ENCODE measurements at places on chromosomes 3 and 15.

DNA sequence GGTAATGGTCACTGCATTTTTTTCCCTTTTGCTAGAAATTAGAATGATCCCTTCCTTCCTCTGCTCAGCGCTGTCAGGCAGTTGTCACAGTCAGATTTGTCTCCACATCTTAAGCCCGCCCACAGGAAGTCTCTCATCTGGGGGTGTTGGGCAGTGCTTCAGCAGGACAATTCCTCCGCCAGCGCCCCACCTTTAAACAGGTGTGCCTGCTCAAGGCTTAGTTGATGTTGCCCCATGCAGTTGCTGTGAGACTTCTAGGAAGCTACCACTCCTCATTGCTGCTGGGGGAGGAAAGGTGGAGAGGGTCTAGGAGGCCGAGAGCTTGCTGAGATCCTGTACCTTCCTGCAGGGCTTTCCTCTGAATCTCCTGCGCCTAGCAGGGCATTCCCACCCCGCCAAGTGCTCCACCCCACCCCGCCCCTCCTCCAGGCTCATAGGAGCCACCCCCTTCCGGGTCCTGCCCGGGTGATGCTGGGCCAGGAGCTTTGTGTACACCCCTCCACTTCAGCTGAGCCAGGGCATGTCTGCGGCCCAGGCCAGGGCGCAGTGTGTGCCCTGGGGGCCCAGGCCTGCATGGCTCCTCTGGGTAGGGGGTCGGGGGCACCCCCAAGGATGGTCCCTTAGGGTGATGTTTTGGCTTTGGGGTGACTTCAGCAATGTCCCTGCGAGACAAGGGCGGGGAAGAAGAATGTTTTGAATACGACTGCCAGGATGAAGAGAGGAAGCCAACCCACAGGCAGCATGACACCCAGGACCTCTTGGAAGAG is 68.7 kb downstream of the TRAK1 start:
- DNase-seq = peak; percentile 14

DNA sequence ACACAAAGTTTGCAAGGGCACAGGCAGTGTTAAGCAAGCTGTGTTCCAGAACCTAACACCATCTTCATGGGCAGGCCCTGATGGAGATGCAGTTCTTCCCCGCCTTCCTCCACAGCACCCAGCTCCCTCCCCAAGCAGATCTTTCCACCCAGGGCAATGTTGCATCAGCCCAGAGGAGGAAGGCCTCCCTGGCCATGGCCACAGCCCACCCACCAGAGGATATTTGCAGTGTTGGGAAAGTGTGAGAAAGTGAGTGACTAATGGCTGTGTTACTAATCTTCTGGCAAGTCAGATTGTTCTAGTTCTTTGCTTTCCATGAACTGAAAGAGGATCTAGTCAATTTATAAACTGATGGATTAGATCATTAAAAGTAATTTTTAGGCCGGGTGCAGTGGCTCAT is 42.0 kb upstream of the ATP10A start:
- no peak for DNase-seq

DNA sequence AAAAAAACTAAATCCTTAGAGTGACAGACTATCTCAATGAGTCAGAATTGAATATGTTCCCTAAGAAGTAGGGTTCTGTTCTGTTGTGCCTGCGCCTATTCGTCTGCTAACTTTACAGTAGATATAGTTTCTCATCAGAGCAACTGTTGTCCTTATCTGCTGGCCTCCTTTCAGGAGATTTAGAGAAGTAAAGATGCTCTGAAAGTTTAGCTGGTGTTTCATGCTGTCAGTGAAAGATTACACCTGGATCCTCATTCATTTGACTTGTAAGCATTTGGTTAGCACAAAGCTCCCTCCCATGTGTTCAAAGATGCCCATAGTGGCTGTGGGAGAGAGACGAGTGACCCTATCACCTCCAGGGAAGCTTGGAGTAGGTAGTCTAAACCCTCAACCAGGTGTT is 35.0 kb downstream of the SUCNR1 start:
- DNase-seq = no peak

- DNase-seq = no peak
Measured at GRCh38 chr3:43771610-43772009, 80.9 kb downstream of the ABHD5 start.

DNA sequence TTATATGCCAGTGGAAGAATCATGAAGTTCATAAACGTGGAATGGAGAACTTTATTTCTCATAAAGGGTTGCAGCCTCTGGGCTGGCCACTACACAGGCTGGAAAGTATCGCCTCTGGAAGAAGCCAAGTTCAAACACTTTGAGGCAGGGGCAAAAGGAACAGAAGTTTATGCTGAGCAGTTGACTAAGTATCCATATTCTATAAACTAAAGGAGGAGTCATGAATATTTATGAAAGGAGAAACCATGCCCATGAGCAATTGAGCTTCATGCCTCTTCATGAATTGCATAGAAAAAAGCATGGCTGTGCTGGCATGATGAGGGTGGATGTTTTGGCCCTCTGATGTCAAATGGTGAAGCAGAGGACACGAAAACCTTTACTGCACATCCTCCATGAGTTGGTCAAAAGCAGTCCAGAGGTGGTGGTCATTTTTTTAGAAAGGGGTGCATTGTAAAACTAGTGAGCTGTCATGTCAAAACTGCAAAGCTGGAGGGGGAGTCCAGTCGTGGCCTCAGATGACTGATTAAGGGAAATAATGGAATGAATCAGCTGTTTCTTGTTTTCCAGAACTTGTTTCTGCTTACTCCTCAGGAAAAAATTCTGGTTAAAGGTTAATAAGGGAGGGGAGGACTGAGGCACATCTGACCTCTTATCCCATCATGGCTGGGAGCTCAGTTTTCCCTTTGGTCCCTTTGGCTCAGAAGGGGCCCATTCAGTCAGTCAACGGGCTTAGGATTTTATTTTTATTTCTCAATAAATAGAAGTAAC is 276.7 kb downstream of the CHL1 start:
- no peak for DNase-seq

DNA sequence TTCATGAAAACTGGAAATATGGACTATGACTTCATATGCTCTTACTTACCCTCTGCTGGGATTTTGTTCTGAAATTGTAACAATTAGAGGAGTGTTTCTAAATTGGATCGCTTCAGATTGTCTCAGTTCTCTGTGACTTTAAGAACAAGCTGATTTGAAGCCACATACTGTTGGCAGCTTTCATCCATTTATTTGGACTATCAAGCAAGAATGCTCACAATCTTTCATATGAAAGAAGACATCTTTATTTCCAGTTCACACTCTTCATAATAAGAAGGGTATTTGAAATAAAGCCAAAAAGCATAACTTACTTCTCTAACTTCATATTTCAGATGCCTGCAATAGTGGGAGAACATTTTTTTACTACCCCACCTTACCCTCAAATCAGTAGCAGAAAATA is 491.6 kb upstream of the TPRG1 start:
- DNase-seq = no peak

GRCh38 chr3:119170821-119171220 is 2.6 kb upstream of the UPK1B start:
- DNase-seq = no peak

DNA sequence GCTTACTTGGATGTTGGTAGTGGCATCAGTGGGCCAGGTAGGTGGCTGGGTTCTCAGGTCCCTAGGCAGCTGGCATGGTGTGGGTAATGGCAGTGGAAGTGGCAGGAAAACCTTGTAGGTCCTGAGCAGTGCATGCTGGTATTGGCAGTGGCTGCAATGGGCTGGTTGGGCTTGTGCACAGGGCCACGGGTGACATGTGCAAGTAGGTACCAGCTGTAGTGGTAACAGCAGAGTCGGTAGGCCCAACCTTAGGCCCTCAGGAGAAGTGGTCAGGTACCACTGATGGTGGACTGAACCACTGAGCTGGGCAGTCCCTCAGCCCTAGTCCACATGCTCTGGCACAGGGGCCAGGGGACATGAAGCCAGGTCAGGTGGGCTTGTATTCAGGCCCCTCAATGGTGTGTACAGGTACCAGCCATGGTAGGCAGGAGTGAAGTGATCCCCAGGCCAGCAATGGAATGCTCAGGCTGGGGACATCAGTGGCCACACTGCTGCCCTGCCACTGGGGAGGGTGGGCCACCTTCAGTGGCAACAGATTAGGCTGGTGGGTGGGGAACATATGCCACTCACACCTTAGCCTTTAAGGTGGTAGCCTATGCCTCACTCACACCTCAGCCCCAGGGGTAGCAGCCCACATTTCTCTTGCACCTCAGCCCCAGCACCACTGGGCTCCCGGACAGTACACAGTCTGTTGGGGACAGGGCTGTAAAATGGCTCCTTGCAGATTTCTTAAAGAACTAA is 118.1 kb downstream of the LRRK1 start:
- DNase-seq = no peak

DNA sequence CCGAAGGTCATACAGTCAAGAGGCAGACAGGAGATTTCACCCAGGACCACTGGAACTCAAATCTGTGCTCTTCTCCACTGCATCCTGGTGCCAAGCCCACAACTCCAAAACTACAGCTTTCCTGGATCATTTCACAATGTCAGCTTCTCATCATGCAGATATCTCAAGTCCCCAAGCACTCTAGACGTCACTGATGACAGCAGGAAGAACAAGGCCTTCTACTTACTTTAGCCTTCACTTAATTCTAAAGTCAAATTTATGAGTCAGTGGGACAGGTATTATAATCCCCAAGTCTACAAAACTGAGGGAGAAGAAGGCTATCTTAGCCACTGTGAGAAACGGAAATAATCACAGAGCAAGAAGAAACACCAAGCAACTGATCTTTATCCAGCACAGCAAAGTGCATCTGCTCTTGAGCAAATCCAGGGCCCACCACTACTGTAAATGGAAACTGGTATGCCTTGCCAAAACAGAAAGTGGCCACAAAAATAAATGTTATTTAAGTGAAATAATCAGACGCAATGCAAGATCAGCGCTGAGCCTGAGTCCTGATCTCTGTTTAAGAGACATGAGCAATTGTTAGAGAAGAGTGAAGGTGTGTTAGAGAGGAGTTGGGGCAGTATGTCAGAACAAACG is 928 bp downstream of the RAD18 start:
- no peak for DNase-seq

DNA sequence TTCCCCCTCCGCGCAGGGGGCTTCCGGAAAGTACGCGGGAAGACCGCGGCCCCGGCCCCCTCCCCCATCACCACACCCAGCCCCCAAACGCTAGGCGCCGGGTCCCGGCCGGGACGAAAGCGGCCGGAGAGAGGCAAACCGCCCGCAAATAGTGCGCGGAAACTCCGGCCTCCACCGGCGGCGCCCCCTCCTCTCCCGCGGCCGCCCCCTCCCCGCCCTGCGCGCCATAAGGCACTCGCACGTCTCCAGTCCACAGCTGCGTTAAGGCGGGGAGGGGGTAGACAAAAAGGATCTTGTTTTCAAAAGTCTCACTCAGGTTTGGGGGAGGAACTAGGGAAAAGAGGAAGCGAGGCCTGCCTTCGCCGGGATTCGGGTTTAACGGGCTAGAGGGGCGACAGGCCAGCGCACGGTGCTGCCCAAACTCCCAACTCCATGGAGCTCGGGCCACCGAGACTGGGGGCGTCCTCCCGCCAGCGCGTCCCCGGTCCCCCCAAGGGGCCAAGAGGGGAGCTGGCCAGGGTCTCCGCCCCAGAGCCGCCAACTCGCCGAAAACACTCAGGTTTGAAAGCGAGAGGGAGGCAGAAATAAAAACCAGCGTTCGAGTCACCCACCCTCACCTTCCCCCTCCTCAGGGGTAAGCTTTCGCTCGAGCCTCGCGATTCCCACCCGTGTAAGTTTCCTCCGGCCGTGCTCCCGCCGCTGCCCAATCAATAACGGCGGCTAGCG is 1.8 kb downstream of the ANP32A start:
- peak; percentile 13 for DNase-seq

- DNase-seq = no peak
Measured at GRCh38 chr3:185552358-185552877, at the start of gene LIPH. TSS of gene LIPH (minus strand) at chr3:185552588. CDS start at chr3:185552471, 117 bp downstream.

DNA sequence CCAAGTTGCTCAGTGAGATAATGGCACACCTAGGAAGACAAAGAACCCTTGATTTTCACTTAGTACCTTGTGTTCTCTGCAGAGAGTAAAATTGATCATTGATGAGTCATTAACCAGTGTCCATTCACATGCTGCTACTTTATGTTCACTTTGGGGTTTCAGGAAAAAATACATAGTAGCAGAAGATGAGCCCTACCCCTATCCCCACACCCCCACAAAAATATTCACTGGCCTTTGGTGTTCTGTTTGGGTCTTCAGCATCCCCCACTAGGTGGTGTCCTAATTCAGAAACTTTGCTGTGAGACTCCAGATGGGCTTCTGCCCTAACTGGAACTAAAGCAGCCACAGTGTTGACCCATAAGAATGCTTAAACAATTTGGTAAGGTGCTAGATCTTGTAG is 178.8 kb downstream of the KLHL25 start:
- DNase-seq = no peak

GRCh38 chr3:117303443-117303842 is 593.9 kb downstream of the TUSC7 start:
- no peak for DNase-seq

DNA sequence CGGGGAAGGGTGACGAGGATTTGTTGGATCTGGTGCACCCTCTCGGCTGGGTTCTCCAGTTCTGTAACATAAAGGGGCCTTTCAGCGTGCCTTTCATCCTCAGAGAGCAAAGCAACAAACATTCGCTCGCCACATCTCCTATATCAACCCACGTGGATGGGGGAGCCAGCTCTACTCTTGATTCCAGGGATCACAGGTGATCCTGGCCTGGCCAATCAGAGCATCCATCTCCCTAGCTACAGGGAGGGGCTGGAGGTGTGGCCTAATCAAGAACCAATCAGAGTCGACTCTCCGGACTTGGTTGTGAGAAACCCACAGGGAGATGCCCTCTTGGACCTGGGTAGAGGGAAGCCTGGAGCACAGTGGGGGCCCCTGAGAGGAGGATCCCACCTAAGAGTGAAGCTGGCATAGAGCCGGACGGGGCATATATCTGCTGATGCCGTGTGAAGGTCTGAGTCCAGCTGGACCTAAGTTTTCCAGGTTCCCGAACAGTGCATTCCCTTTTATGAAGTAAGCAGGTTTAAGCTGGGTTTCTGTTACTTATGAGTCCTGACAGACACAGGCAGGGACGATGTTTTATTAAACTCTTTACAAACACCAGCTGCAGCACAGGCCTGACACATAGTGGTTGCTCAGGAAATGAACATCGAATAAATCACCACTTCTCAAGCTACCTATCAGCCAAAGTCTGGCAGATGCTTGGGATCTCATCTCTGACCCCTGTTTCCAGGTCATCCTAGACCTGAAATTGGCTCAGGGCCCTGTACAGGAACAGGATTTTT is 50.7 kb upstream of the RAD18 start:
- no peak for DNase-seq

GRCh38 chr3:46843508-46843907 is 19.7 kb downstream of the MYL3 start:
- no peak for DNase-seq

DNA sequence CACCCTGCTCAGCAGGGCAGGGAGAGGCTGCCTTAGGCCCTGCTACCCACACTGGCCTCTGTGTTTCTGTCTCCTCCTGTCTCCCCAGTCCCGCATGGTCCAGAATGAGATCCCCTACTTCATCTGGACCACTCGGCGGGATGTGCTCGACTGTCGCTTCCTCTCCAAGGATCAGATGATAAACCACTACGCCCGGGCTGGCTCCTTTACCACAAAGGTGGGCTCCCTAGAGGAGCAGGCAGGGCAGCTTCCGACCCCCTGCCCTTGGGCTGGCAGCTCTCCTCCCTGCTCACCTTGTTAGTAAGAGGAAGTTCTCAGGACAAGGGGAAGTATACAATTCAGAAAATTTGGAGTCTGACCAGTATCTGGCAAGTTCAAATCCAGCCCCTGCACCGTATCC is 5.9 kb downstream of the TTLL3 start:
- no peak for DNase-seq
